Esophagus squamous epithelium (tissue), 5 donors: ENCODE measurements at places on chromosomes 5 and 9.

DNA sequence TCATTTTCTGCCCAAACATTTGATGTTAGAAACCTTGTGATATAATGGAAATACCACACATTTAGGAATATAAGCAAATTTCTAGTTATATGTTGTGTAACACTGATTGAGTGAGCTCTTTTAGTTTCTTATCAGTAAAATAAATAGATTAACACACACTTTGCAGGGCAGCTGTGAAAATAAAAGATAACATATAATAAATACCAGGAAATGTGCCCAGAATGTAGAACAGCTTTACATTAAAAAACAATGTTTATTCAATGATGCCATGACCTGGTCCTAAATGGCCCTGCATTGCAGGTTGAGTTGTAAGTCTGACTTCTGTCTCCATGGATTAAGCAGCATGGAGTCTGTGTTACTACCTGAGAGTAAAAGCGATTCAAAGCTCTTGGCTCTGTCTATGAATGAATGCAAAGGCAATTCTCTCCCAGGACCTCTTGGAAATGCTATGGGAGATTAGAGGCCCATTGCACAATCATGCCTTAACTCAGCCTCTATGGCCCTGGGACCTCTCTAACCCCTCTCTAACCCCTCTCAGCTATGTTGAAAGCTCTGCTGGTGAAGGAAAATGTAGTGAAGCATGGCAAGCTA, 296.0 kb upstream of the ACTBL2 start:
- H3K4me1 ChIP-seq, result no peaks in the 10 kb centered on the region
- no peak overlapping the region for H3K4me3 ChIP-seq

- H3K27me3 ChIP-seq, result no peaks in the 10 kb centered on the region
- no peak overlapping the region for H3K4me3 ChIP-seq
- DNase-seq, result no peak
- peaks cover 4% of the 10 kb centered on the region for H3K4me1 ChIP-seq
- peaks cover 15% of the 10 kb centered on the region for H3K36me3 ChIP-seq
Measured at GRCh38 chr9:121206516-121207370, 5.1 kb upstream of the RAB14 start.

- no peaks in the 10 kb centered on the region for H3K4me1 ChIP-seq
- H3K27ac ChIP-seq, result no peak overlapping the region
- no peaks in the 10 kb centered on the region for H3K27me3 ChIP-seq
- H3K36me3 ChIP-seq, result no peaks in the 10 kb centered on the region
- H3K4me3 ChIP-seq, result no peak overlapping the region
Measured at GRCh38 chr5:45512521-45512920, 183.7 kb downstream of the HCN1 start.

DNA sequence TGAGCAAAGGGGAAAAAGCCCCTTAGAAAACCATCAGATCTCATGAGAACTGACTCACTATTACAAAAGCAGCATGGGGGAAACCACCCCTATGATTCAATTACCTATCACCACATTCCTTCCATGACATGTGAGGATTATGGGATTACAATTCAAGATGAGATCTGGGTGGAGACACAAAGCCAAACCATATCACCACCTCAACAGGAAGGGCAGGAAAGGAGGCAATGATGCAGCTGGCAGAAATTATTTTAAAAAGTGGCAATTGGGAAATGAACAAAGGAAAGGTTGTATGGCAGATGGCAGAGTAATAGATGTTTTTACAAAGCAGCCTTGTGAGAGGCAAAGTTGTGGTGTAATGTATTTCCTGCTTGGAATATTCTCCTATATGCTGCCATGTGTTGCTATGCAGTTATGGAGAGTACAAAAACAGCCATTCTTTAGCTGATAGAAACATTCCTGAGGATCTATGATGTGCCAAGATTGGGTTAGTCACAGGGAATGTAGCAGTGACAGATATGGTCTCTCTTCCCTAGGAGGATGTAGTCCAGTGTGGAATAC, 138.8 kb downstream of the SMC2 start:
- H3K27me3 ChIP-seq, result no peaks in the 10 kb centered on the region
- H3K27ac ChIP-seq, result no peak overlapping the region
- no peak for DNase-seq
- no peak overlapping the region for H3K4me3 ChIP-seq

DNA sequence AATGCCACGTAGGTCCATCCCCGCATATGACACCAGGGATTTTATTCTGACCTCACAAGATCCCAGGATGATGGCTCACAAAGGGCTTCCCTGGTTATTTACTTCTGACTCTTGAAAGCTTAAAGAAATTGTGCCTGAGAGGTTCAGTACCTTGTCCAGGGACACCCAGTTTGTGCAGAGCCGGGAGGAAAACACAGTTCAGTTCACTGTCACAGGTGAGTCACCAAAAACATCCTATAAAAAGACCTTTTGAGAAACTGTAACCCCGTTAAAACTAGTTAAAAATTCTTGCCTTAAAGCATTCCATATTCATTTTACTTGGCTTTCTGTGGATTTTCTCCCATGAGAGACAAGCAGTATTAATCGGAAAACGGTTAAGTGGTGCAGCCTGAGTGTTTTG, 56.6 kb downstream of the ZNF510 start:
- no peak overlapping the region for H3K4me3 ChIP-seq
- no peaks in the 10 kb centered on the region for H3K36me3 ChIP-seq
- no peaks in the 10 kb centered on the region for H3K27me3 ChIP-seq
- H3K4me1 ChIP-seq, result peaks cover 17% of the 10 kb centered on the region

DNA sequence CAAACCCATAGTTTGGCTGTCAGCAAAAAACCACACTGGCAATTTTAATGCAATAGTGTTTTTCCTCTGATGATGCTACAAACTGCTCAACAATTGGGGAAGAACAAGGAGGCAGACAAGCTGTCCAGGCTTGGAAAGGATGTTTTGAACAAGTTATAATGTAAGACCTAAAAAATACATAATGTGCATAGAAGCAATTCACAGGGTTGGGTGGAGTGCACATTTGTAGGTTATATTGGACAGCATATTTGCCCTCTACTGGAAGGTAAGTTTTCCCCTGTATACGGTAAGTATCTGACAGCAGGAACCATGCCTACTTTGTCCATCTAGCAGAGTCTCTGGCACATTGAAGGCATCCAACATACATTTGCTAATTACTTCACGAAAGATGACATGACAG, 114.3 kb upstream of the PUM3 start:
- no peak for DNase-seq
- H3K4me3 ChIP-seq, result no peak overlapping the region
- no peaks in the 10 kb centered on the region for H3K4me1 ChIP-seq

DNA sequence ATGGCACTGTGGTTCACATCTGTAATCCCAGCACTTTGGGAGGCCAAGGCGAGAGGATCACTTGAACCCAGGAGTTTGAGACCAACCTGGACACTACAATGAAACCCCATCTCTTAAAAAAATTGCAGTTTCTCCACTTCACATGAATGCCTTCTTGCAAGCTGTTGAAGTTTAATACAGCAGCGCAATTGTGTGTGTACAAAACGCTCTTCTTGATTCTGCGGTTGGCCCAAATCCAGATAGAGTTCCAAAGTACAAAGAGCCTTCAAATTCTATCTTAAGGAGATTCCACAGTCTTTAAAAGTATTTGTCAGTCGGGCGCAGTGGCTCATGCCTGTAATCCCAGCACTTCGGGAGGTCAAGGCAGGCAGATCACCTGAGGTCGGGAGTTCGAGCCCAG, 9.3 kb upstream of the SETX start:
- no peaks in the 10 kb centered on the region for H3K27me3 ChIP-seq
- no peaks in the 10 kb centered on the region for H3K36me3 ChIP-seq
- no peak overlapping the region for H3K27ac ChIP-seq
- no peak for DNase-seq
- peaks cover 24% of the 10 kb centered on the region for H3K4me1 ChIP-seq
- H3K4me3 ChIP-seq, result no peak overlapping the region

DNA sequence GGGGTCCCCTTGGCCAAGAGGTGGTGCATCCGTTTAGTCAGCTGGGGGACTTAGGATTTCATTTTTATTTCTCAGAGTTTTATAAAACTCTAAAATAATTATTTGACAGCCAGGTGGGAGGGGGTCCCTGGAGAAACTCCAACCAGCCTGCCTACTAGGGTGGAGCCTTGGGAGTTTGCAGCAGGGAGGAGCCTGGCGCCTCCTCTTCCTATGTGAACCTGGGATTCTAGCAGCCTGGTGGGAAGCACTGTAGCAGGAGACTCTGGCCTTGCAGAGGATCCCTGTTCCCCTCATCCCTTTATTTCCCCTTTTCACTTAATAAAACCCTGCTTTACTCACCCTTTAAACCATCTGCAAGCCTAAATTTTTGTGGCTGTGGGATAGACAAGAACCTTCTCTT, 50.8 kb downstream of the FXN start:
- no peak overlapping the region for H3K27ac ChIP-seq
- DNase-seq, result no peak
- H3K4me1 ChIP-seq, result peaks cover 3% of the 10 kb centered on the region
- no peaks in the 10 kb centered on the region for H3K36me3 ChIP-seq
- H3K4me3 ChIP-seq, result no peak overlapping the region
- no peaks in the 10 kb centered on the region for H3K27me3 ChIP-seq

DNA sequence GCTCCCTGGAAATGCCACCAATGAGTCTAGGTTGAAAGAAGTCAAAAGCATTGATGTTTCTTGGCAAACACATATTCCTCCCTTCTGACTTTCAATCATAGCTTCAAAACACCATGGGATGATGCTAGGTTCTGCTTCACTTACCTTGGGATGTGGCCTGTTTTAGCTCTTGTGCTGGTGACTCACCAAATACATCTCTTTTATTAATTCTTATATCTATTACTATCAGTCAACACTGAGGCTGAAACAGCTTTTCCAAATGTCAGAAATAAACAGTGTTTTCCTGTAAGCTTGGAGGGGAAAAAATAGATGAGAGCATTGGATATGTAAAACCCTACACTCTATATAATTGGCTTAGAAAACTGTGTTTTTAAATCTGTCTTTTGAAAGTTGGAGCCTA, 245.4 kb upstream of the NREP start:
- peaks cover 16% of the 10 kb centered on the region for H3K4me1 ChIP-seq
- no peaks in the 10 kb centered on the region for H3K27me3 ChIP-seq
- H3K27ac ChIP-seq, result no peak overlapping the region
- no peak for DNase-seq
- H3K4me3 ChIP-seq, result no peak overlapping the region

GRCh38 chr5:132947671-132948070, 15.8 kb downstream of the AFF4 start:
- H3K27me3 ChIP-seq, result no peaks in the 10 kb centered on the region
- no peak overlapping the region for H3K27ac ChIP-seq
- H3K36me3 ChIP-seq, result peaks cover 34% of the 10 kb centered on the region

DNA sequence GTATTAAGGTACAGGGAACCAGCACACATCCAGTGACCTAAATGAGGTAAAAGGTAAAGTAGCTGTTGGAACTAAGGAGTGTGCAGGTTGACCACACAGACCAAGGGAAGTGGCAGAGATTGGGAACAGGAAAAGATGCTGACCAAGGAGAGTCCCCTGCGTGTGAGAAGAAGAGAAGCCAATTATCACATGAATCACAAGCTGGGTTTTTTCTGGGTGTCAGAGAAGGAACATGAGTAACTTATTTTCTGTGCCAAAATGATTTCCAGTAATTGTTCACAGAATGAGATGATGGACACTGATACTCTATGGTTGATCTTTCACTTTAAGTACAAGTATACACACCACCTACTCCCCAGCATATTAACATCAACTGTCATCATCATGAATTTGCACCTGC, 130.7 kb upstream of the ACO1 start:
- no peak overlapping the region for H3K27ac ChIP-seq
- H3K4me1 ChIP-seq, result no peaks in the 10 kb centered on the region
- no peaks in the 10 kb centered on the region for H3K36me3 ChIP-seq
- H3K27me3 ChIP-seq, result no peaks in the 10 kb centered on the region
- H3K4me3 ChIP-seq, result no peak overlapping the region

- H3K27ac ChIP-seq, result peak overlapping the region; percentile 93
- no peaks in the 10 kb centered on the region for H3K36me3 ChIP-seq
- no peaks in the 10 kb centered on the region for H3K27me3 ChIP-seq
Measured at GRCh38 chr9:129027685-129028191, 393 bp downstream of the SH3GLB2 start.

- no peak for DNase-seq
- no peak overlapping the region for H3K4me3 ChIP-seq
- H3K27me3 ChIP-seq, result no peaks in the 10 kb centered on the region
- no peaks in the 10 kb centered on the region for H3K36me3 ChIP-seq
- peaks cover 24% of the 10 kb centered on the region for H3K4me1 ChIP-seq
Measured at GRCh38 chr9:518540-518939, 303.9 kb downstream of the DOCK8 start.

GRCh38 chr9:109557481-109557880, 59.4 kb upstream of the PTPN3 start:
- no peaks in the 10 kb centered on the region for H3K36me3 ChIP-seq
- DNase-seq, result no peak
- H3K4me1 ChIP-seq, result peaks cover 17% of the 10 kb centered on the region
- H3K27ac ChIP-seq, result peak overlapping the region; percentile 64
- H3K27me3 ChIP-seq, result no peaks in the 10 kb centered on the region

GRCh38 chr5:43268188-43268820, 44.9 kb downstream of the HMGCS1 start:
- H3K4me3 ChIP-seq, result no peak overlapping the region
- no peaks in the 10 kb centered on the region for H3K4me1 ChIP-seq
- H3K27ac ChIP-seq, result no peak overlapping the region
- no peaks in the 10 kb centered on the region for H3K36me3 ChIP-seq
- DNase-seq, result no peak

DNA sequence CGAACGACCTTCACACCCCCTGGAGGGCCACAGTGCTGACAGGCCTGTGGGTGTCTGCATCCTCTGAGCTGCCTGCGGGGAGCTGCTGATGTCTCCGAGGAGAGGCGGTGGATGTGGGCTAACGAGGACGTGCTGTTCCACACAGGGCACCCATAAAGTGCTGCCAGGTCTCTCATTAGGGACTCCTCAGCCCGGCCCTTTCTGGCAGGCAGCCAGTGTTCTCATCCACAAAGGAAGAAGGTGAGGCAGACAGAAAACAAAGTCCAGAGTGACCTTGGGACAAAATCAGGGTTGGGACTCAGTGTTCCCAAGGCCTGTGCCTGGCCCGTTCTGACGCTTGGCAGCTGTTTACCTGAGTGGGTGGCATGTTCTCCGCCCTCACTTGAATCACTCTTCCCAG, 29.3 kb downstream of the CARTPT start:
- H3K4me3 ChIP-seq, result no peak overlapping the region
- no peaks in the 10 kb centered on the region for H3K27me3 ChIP-seq
- DNase-seq, result no peak
- H3K36me3 ChIP-seq, result no peaks in the 10 kb centered on the region
- no peaks in the 10 kb centered on the region for H3K4me1 ChIP-seq

DNA sequence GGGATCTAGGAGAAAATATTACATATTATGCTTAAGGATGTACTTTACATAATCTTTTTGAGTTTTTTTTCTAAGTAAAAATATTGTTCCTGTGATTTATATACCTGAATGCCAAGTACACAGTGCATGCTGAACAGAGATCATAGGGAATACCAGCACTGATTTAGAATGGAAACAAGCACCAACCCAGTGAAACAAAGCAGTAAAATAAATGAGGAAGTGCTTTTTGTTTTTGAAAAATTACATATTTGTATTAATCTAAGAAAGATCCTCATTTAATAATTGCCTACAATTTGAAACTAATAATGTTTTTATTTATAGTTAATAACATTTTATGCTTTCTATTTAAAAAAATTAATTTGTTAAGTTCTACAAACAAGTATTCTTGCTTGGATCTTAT, 18.0 kb downstream of the GARNL3 start:
- no peak for DNase-seq
- H3K36me3 ChIP-seq, result no peaks in the 10 kb centered on the region
- no peak overlapping the region for H3K4me3 ChIP-seq
- no peaks in the 10 kb centered on the region for H3K4me1 ChIP-seq
- no peak overlapping the region for H3K27ac ChIP-seq
- H3K27me3 ChIP-seq, result no peaks in the 10 kb centered on the region

- no peak for DNase-seq
- H3K27ac ChIP-seq, result no peak overlapping the region
- no peaks in the 10 kb centered on the region for H3K27me3 ChIP-seq
- no peak overlapping the region for H3K4me3 ChIP-seq
Measured at GRCh38 chr9:79615038-79615437, 43.3 kb downstream of the TLE4 start.
